ENCODE measurements at places on chromosomes 12 and 14. TPM values are rescaled to one million over a fixed set of nuclear protein-coding genes. Genes with fewer than 3 reads are reported as not detected.

Gene CAPZA3
- total RNA-seq: not detected

Gene AMN
- not detected for total RNA-seq

Gene C14orf132
- total RNA-seq: 8.2 TPM

Gene GOLT1B
- total RNA-seq: 49.3 TPM

Gene SDR9C7
- not detected for total RNA-seq

Gene BAZ1A
- total RNA-seq: 21.9 TPM

All from aortic smooth muscle cell (primary cell).